ENCODE measurements at places on chromosomes 13 and 19.

DNA sequence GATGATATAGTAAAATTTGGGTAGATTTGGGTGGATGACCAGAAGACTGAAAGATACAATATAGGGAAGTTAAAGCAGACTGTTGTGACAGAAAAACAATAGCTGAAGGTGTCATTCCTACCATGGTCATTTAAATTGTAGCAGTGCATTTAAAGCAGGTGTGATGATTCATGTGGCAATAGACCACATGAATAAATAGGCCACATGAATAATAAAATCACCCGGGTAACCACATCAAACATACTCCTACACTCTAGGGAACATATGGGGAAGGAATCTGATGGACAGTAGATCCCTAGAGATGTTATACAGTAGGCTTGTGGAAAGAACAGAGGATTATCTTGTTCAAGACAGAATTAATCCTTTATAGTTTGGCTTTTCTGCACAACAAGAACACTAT lies 392.6 kb downstream of the SLITRK5 start:
- no peak for DNase-seq

- DNase-seq: no peak
Observed at GRCh38 chr13:29936051-29936813, 85.8 kb upstream of the UBL3 start.

- DNase-seq: no peak
Observed at GRCh38 chr13:79997244-79997643, 343.7 kb downstream of the SPRY2 start.

DNA sequence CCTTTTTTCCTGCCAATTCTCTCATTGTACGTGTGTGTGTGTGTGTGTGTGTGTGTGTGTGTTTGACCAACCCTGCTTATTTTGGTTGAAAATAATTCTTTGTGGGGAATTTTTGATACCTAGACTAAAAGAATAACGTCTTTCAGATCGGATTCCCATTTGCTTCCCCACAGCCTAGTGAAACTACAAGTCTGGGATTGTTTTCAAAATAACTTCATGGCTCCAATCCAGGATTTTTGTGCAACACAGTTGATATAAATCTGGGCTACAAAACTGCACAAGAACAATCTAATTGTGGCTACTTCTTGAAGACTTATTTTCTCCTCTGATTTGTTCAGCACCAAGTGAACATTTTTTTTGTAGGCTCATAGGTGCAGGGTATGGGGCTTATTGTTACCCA lies 332.8 kb upstream of the MIR17HG start:
- DNase-seq: no peak

DNA sequence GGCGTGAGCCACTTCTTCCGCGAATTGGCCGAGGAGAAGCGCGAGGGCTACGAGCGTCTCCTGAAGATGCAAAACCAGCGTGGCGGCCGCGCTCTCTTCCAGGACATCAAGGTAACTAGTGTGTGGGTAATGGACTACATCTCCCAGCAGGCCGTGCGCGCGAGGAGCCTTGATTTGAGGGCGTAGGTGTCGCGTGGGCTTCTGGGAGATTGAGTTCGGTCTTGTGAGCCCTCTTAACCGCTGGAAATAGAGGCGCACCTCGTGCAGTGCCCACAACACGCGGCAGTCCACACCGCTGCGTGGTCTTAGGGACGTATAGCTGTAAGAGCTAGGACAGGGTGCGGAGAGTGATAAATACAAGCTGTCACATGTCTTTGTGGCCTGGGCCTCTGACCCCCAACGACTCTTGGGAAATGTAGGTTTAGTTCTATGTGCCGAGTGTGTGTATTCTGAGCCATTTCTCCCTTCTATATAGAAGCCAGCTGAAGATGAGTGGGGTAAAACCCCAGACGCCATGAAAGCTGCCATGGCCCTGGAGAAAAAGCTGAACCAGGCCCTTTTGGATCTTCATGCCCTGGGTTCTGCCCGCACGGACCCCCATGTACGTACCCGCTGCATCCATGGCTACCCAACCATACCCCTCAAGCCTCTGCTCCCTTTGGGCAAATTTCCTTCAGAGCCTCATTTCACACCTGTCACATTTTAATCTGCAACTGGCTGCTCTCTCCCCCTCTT lies 864 bp downstream of the FTL start:
- peak; percentile 83 for DNase-seq

- DNase-seq: no peak
Observed at GRCh38 chr13:94079876-94080275, 399.6 kb downstream of the DCT start.

DNA sequence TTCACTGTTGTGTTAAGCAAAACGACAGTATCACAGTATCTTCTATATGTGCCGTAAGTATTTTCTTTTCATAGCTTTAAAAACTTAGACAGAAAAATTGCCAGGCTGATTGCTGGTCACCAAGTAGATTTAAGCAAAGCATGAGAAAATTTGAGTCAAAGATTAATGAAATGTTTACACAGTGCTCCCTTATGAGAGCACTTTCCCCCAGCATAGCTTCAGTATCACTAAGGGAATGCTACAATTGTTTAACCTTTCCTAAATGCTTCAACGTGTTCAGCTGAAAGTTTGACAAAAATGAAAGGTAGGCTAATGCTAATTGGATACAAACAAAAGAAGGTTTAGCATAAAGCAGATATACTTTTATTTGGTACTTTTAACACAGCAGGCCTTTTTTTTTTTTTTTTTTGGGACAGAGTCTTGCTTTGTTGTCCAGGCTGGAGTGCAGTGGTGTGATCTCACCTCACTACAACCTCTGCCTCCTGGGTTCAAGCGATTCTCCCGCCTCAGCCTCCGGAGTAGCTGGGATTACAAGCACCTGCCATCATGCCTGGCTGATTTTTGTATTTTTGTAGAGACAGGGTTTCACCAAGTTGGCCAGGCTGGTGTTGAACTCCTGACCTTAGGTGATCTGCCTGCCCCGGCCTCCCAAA lies 23.4 kb downstream of the PCCA start:
- no peak for DNase-seq

GRCh38 chr13:113643593-113643992 lies 14.4 kb downstream of the ATP4B start:
- no peak for DNase-seq

- no peak for DNase-seq
Observed at GRCh38 chr19:4647676-4648644, 8.6 kb downstream of the TNFAIP8L1 start.

DNA sequence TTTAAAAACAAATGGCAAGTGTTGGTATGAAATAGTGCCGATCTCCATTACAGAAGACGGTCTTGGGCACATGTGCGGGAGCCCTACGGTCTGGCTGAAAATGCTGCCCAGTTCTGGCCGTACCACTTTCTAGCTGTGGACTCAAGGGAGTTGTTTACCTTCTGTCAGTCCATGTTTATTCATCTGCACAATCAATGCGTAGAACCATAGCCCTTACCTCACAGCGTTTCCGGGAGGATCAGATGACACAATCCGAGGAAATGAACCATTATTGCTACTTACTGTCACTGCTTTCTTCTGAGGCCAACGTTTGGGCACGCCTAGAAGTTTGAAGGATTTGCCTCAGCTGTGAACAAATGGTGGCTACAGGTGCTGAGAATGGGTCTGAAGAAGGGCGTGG lies 31.2 kb downstream of the GADD45B start:
- DNase-seq: no peak

- DNase-seq: no peak
Observed at GRCh38 chr19:38484747-38485146, 51.3 kb downstream of the RYR1 start.

- DNase-seq: no peak
Observed at GRCh38 chr13:97387485-97387839, 46.5 kb upstream of the RAP2A start.

GRCh38 chr19:30362156-30362754 lies 9.9 kb upstream of the ZNF536 start:
- no peak for DNase-seq

- no peak for DNase-seq
Observed at GRCh38 chr13:85228692-85229091, 570.5 kb downstream of the SLITRK6 start.

DNA sequence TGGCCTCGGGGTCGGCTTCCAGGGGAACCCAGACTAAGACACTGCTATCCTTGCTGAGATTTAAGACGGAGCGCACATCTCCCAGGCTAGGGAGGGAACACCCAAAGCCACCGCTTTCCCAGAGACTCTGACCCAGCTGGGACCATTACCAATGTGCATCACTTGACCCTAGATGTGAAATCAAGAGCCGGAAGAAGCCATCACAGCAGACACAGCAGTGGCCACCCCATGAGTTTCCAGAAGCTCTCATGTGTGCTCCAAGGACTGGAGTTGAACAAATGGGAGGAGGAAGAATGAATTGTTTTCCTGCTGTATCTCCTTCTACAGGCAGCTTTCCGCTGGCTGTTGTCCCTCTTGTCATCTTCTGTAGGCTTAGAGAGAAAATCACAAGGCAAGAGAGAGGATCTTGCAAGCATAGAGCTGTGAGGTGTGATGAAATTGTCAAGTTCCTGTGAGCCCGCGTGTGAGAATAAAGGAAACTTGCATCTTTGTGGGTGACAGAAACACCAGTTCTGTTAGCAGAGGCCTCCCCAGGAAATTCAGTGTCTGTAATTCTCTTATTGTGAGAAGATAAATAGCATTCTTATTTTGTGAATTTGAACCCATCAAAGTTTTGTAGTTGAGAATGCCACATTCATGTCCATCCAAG lies 711.8 kb downstream of the UQCRFS1 start:
- DNase-seq: no peak

DNA sequence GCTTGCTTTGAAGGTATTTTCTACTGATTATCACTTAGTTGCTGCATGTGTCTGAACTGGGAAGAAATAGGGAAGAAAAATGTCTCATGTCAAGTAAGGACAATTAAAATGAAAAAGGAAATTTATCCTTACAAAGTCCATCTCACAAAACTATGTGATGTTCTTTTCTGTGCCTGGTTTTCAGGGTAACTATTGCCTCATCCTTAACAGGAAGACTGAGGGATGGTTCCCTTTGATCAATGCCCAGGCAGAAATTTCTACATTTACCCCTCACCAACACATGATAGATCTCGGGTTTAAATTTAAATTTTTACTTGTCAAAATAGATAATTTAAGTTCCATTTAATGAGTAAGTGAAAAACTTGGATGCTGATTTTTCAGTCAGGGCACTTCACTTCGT lies 3.9 kb upstream of the FOXO1 start:
- DNase-seq: no peak

DNA sequence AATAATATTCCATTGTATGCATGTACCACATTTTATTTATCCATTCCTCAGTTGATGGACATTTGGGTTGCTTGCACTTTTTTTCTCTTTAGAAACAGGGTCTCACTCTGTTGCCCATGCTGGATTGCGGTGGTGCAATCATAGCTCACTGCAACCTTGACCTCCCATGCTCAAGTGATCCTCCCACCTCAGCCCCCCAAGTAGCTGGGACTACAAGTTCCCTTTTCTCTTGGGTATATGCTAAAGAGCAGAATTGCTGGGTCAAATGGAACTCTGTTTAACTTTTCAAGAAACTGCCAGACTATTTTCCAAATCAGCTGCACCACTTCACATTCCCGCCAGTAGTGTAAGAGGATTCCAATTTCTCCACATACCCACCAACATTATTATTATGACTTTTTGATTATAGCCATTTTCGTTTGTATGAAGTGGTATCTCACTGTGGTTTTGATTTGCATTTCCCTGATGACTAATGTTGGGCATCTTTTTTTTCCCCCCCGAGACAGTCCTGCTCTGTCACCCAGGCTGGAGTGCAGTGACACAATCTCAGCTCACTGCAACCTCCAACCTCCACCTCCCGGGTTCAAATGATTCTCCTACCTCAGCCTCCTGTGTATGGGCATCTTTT lies 7.6 kb upstream of the IPO5 start:
- no peak for DNase-seq

- DNase-seq: no peak
Observed at GRCh38 chr19:51571599-51571998, 516 bp downstream of the ZNF175 start.

DNA sequence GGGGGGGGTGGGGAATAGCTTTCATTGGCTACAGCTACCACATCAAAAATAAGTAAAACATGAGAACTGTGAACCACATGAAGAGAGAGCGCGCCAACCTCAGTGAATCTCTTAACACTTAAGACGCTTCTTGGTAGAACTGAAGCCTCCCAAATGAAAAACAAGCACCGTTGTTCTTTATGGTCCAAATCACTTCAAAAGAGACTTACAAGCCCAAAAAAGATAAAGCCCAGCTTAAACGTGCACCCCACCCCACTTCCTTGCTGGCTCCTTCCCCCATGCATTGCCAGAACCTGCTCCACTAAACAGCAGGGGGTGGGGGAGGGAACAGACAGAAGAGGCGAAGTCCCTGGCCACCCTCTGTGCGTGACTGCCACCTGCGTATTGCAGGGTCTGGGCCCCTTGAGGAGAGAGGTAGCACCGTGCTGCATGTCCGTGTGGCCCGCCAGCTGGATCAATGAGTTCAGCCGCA lies 479.1 kb downstream of the FOXO1 start:
- DNase-seq: no peak

DNA sequence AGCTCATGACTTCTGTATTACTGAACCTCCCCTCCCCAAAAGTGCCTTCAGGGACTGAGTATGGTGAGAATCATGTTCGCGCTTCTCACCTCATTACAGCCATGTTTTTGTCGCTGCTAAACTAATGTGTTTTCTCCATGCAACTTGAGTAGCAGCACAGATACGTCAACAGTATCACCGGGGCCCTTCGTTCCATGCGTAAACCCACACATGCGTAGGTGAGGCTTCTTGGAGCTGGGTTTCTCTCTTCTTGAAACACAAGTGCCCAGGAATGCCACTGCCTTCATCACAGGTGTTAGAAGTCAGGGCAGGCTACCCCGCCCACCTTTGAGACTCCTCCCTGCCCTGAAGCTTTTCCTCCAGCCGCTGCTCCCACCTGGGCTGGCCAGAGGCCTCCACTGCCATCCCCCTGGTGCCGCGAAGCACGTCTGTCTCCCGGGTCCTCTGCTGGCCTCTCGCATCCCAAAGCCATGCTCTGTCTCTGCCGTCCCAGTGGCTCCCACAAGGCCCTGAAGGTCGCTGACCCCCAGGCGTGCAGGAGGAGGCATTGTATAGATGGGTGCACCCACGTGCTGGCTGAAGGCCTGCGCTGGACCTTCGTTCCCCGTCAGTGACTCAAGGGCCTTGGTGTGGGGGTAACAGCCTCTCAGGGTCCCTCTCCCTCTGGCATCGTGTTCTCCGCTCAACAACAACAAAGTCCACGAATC lies 135.3 kb upstream of the MCF2L start:
- DNase-seq: no peak
